ENCODE measurements at places on chromosomes 13 and 19. TPM values are rescaled to one million over a fixed set of nuclear protein-coding genes. Genes with fewer than 3 reads are reported as not detected.

DNA sequence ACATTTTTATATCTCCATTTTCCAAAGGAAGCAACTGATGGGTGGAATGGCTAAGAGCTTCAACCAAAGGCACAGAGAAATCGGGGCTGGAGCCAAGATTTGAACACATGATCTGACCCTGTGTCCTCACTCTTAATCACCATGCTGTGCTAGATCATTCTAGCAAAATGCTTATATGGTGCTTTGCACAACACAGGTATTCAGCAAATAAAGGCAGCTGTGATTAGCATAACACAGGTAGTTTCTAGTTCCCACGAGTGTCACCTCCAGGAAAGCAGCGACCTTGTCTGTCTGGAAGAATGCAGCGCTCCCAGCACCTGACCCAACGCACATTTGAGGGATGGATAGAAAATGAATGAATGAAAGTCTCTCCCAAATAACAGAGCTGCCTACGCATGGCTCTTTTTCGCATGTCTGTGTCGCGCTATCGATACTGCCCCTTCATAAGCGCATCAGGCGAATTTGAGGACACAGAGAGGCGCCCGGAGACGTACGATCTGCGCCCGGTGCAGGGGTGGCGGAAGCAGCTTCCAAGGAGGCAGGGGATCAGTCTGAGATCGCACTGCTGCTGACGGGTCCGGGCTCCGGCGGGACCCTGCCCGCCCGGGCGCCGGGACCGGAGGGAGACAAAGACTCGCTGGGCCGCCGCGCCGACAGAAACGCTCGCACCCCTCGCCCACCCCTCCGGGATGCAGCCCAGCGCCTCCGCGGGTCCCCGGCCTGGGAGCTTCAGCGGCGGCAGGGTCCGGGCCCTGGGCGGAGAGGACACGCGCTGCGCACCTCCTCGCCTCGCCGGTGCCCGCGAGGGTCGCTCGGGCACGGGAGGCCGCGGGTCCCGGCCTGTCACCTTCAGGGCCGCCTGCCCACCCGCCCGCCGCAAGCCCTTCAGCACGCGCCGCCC lies 609 bp downstream of the EPS15L1 start:
- H3K27ac ChIP-seq = peak overlapping the region; percentile 54
- no peaks in the 10 kb centered on the region for H3K27me3 ChIP-seq
- peaks cover 36% of the 10 kb centered on the region for H3K4me1 ChIP-seq
- H3K36me3 ChIP-seq = no peaks in the 10 kb centered on the region
- DNase-seq = peak; percentile 41

- H3K27me3 ChIP-seq = no peaks in the 10 kb centered on the region
- peaks cover 66% of the 10 kb centered on the region for H3K4me1 ChIP-seq
- no peak for DNase-seq
These were observed 33.6 kb upstream of the UBE2L5 start for GRCh38 chr13:30388406-30389283.

The NLRP11 gene
- total RNA-seq = not detected

DNA sequence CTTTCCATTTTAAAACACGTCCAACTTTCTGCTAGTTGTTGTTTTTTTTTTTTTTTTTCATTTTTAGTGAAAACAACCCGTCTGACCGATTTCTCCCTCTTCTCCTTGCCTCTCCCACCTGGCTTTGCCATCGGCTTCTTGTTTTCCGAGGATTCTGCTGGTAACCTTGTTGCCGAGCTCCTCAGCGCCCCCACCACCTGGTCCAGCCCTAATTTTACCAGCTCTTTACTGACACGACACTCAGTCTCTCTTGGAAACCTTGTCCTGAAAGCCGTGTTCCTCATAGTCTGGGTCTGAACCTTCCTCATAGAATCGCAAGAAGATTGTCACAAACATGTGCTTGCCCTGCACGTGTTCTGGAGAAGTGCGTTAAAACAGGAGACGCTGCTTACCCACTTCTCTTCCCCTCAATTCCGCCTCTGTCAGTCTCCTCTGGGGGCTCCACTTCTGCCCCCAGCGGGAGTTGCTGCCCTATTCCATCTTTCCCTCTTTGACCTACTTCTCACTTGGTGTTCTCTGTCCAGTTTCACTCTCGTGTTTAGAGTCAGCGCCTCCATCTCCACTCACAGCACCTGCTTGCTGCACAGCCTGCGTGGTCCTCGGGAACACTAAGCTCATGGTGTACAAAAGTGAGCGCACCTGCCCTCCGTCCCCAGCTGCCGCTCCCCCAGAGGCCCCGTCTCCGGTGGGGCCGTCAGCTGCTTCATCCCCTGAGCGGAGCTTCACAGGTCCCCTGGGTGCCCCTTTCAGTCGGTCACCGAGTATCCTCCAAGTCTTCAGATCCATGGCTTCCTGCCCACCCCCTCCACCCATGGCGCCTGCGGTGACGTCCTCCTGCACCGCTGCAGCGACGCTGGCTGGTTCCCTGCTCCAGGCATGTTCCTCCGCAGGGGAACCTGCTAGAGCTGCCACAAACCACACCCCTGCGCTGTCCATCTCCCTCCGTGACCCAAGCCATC lies 65.1 kb downstream of the TM9SF2 start:
- no peak for DNase-seq
- H3K4me1 ChIP-seq = peaks cover 6% of the 10 kb centered on the region
- H3K27ac ChIP-seq = no peak overlapping the region
- no peak overlapping the region for H3K4me3 ChIP-seq

GRCh38 chr13:67216864-67217263 lies 13.3 kb downstream of the PCDH9 start:
- DNase-seq = no peak
- no peaks in the 10 kb centered on the region for H3K4me1 ChIP-seq
- H3K27me3 ChIP-seq = no peaks in the 10 kb centered on the region
- H3K27ac ChIP-seq = no peak overlapping the region
- no peak overlapping the region for H3K4me3 ChIP-seq

GRCh38 chr13:109101550-109102144 lies 472.2 kb downstream of the MYO16 start:
- no peak overlapping the region for H3K4me3 ChIP-seq
- no peaks in the 10 kb centered on the region for H3K4me1 ChIP-seq
- DNase-seq = no peak
- H3K36me3 ChIP-seq = no peaks in the 10 kb centered on the region
- H3K27ac ChIP-seq = no peak overlapping the region

The SSC5D gene
- total RNA-seq = 0.98 TPM

GRCh38 chr19:3721887-3722442 lies 13.8 kb downstream of the TJP3 start:
- H3K36me3 ChIP-seq = no peaks in the 10 kb centered on the region
- peaks cover 33% of the 10 kb centered on the region for H3K27me3 ChIP-seq
- H3K27ac ChIP-seq = peak overlapping the region; percentile 69
- peaks cover 10% of the 10 kb centered on the region for H3K4me1 ChIP-seq

GRCh38 chr13:103022336-103022735 lies 43.9 kb downstream of the SLC10A2 start:
- H3K4me3 ChIP-seq = no peak overlapping the region
- no peaks in the 10 kb centered on the region for H3K36me3 ChIP-seq
- no peak for DNase-seq
- no peak overlapping the region for H3K27ac ChIP-seq
- H3K4me1 ChIP-seq = no peaks in the 10 kb centered on the region

- peaks cover 66% of the 10 kb centered on the region for H3K4me1 ChIP-seq
- H3K4me3 ChIP-seq = peak overlapping the region; percentile 74
- no peaks in the 10 kb centered on the region for H3K27me3 ChIP-seq
- H3K27ac ChIP-seq = peak overlapping the region; percentile 93
These were observed 126.8 kb downstream of the LMO7 start for GRCh38 chr13:75762955-75763354.

DNA sequence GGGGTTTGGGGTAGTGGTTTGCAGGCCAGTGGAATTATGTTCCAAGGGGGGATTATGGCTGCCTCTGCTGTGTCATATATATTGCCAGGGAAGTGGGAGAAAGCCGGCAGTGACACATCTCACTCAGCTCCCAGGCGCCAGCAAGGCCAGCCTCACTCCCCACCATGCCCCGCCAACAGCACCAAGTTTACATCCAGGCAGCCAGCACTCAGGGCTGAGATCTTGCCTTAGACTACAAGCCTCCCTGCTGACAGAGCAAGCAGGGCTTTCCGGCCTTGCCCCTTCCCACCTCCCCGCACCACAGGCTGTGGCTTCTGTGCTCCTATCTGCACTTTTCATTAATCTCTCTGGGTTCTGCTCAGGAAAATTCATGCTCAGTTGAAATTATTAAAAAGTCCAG lies 385.1 kb downstream of the MZT1 start:
- no peak overlapping the region for H3K4me3 ChIP-seq
- no peaks in the 10 kb centered on the region for H3K4me1 ChIP-seq
- no peak for DNase-seq
- H3K27ac ChIP-seq = no peak overlapping the region
- H3K27me3 ChIP-seq = no peaks in the 10 kb centered on the region
- no peaks in the 10 kb centered on the region for H3K36me3 ChIP-seq

DNA sequence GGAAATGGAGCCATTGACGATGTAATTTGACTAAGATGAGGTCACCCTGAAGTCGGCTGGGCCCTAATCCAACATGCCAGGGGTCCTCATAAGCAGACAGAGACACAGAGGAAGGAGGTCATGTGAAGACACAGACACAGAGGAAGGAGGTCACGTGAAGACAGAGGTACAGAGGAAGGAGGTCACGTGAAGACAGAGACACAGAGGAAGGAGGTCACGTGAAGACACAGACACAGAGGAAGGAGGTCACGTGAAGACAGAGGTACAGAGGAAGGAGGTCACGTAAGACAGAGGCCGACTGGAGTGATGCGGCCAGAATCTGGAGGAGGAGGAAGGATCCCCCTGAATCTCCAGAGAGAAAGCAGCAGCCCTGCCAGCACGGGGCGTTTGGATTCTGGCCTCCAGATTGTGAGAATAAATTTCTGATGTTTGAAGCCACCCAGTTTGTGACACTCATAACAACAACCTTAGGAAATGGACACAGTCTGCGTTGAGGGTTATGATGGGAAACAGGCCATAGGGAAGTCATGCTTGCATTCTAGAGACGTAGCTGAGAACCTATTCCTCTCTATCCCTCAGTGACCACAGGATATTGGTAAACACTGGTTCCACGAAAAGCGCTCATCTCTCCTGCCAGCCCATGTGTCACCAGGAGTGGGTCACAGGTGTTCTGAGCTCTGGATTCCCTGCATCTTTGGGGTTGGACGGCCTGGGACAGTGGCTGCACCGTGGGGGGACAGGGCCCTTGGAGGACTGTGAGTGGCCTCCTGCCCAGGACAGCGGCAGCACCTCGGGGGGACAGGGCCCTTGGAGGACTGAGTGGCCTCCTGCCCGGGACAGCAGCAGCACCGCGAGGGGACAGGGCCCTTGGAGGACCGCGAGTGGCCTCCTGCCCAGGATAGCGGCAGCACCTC lies 108.5 kb downstream of the SOX1 start:
- H3K4me1 ChIP-seq = no peaks in the 10 kb centered on the region
- no peaks in the 10 kb centered on the region for H3K27me3 ChIP-seq
- H3K4me3 ChIP-seq = no peak overlapping the region
- DNase-seq = no peak
- H3K27ac ChIP-seq = no peak overlapping the region
- H3K36me3 ChIP-seq = no peaks in the 10 kb centered on the region

GRCh38 chr19:35641515-35642151 lies at the start of gene ETV2:
ETV2 (plus strand) TSS chr19:35641745; CDS start chr19:35642461, 716 bp downstream.
- peaks cover 13% of the 10 kb centered on the region for H3K36me3 ChIP-seq
- H3K27me3 ChIP-seq = no peaks in the 10 kb centered on the region
- peak within 1 kb of the TSS; percentile 66 for H3K27ac ChIP-seq

The ONECUT3 gene
- total RNA-seq = not detected

DNA sequence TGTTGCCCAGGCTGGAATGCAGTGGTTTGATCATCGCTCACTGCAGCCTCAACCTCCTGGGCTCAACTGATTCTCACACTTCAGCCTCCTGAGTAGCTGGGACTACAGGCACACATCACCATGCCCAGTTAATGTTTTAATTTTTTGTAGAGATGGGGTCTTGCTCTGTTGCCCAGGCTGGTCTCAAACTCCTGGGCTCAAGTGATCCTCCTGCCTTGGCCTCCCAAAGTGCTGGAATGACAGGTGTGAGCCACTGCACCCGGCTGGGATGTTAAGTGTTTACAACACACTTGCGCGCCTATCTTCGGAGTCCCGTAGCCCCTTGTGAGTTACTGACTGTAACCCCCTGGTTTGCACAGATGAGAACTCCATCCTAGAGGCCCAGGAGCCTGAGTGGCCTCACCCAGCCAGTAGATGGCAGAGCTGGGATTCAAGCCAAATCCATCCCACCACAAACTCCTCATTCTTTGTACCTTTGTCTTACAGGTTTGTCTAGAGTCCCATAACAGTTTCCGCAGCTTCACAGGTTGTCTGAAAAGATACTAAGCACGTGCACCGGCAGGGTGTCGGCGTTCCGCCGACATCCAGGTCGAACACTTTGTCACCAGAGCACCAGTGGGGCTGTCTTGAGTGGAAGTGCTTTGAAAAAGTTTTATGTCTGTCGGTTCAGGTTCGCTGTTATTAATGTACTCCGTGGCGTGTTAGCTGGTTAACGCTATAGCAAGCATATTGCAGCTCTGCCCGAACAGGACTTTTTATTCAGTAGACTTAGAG lies 14.7 kb downstream of the MAG start:
- no peak overlapping the region for H3K4me3 ChIP-seq
- no peaks in the 10 kb centered on the region for H3K36me3 ChIP-seq
- peaks cover 3% of the 10 kb centered on the region for H3K4me1 ChIP-seq
- no peaks in the 10 kb centered on the region for H3K27me3 ChIP-seq
- DNase-seq = no peak
- H3K27ac ChIP-seq = no peak overlapping the region

- H3K27me3 ChIP-seq = no peaks in the 10 kb centered on the region
- no peak overlapping the region for H3K4me3 ChIP-seq
- H3K4me1 ChIP-seq = peaks cover 4% of the 10 kb centered on the region
- no peak for DNase-seq
These were observed 8.2 kb downstream of the NFIC start for GRCh38 chr19:3374369-3375112.

DNA sequence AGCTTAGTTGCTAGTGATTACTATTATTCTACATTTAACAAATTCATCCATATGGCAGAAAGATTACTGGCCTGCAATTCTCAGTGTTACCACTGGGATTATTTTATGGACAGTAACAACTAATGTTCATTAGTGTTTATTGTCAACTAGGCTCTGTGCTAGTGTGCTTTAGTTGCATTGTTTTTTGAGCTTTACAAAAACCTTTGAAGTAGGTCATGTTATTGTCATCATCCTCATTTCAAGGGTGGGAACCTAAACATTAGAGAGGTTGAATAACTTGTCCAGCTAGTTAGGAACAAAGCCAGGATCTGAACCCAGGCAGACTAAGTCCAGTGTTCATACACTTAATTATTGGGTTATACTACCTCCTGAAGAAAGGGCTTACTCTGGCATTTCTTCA lies 27.8 kb upstream of the TDRD3 start:
- no peaks in the 10 kb centered on the region for H3K4me1 ChIP-seq
- no peak for DNase-seq
- no peak overlapping the region for H3K4me3 ChIP-seq
- H3K36me3 ChIP-seq = no peaks in the 10 kb centered on the region
- H3K27ac ChIP-seq = no peak overlapping the region
- H3K27me3 ChIP-seq = peaks cover 4% of the 10 kb centered on the region

- H3K27me3 ChIP-seq = peaks cover 85% of the 10 kb centered on the region
- peaks cover 30% of the 10 kb centered on the region for H3K4me1 ChIP-seq
- peak overlapping the region; percentile 78 for H3K27ac ChIP-seq
- peaks cover 2% of the 10 kb centered on the region for H3K36me3 ChIP-seq
- peak overlapping the region; percentile 65 for H3K4me3 ChIP-seq
These were observed 1.3 kb downstream of the POU4F1 start for GRCh38 chr13:78601874-78602560.

GRCh38 chr19:16714702-16715287 lies 4.9 kb upstream of the NWD1 start:
- H3K27me3 ChIP-seq = no peaks in the 10 kb centered on the region
- no peaks in the 10 kb centered on the region for H3K4me1 ChIP-seq
- no peak overlapping the region for H3K4me3 ChIP-seq
- DNase-seq = peak; percentile 48
- no peak overlapping the region for H3K27ac ChIP-seq
